ENCODE measurements at places on chromosomes 5 and 9.

DNA sequence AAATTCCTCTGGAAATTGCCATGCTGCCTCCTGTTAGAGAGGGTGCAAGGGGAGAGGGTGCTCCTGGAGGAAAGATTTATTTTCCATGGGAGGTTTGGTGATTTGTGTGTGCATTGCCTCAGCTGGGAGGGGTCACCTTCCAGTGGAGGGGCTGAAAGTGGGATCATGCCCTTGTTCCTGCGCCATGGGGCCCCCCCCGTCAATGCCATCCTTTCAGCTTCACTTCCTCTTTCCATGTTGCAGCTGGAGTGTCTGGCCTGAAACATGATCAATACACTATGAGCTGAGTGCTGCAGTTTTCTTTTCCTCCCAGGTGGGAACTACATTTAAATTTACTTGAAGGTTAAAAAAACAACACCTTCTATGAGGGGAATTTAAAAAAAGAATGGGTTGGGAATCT is 176.8 kb downstream of the MELK start:
- no peak for DNase-seq

DNA sequence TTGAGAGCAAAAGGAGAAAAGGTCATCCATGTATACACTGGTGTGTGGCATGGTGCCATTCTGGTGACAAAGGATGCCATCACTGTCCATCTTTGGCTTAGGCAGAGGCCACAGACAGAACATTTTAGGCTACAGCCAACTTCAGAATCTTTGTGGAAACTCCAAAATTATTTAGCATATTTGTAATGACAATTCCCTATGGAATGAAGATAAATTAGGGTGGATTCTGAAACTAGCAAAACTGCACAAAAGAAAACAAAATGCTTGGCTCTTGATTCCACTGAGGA is 92.5 kb downstream of the FBXW11 start:
- no peak for DNase-seq

DNA sequence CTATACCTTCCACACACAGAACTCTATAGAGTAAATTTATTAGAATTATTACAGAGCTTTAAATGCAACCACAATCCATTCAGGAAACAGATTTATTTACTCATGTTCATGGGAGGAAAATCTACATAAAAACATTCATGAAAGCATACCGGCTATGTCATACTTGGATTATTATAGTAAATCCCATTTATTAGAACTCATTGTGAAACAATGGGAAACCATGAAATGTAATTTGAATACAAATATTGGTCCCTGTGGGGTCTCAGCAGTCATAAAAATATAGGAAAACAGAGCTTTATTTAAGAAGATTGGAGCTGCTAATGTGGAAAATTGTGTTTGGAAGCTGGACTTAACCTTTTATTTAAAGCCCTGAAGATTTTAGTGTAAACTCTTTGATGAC is 80.7 kb downstream of the HAPLN1 start:
- no peak for DNase-seq

- peak; percentile 33 for DNase-seq
Observed at GRCh38 chr5:29993286-29993685, 1200.2 kb upstream of the CDH6 start.

All from CMK (cell line).